Stimulated activated CD4-positive, alpha-beta T cell treated with anti-CD3 and anti-CD28 coated beads, Interleukin-4, amount 100 ng/mL, for 4 hours (primary cell): ENCODE measurements at places on chromosomes 5 and 9.

GRCh38 chr5:159059722-159060121, 40.0 kb downstream of the EBF1 start:
- no peak for DNase-seq

DNA sequence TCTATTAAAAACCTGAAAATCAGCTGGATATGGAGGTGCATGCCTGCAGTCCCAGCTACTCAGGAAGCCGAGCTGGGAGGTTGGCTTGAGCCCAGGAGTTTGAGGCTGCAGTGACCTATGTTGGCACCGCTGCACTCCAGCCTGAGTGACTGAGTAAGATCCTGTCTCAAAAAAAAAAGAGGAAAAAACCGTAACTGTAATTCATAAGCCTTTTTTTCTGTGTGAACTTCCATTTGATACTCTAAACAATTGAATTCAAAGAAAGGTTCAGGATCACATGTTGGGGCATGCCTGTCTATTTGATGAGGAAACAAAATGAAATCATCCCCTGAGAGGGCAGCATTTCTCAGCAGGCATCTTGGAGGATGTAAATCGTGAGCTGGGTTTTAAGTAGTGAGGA, 38.8 kb downstream of the ITGA2 start:
- no peak for DNase-seq

- no peak for DNase-seq
These were observed 76.6 kb downstream of the PAPPA start for GRCh38 chr9:116230051-116230632.

GRCh38 chr5:179343719-179344430, 1.4 kb downstream of the ADAMTS2 start:
- DNase-seq, result no peak

GRCh38 chr5:132134384-132134783, 60.8 kb downstream of the CSF2 start:
- no peak for DNase-seq

- no peak for DNase-seq
These were observed 532.2 kb upstream of the TUSC1 start for GRCh38 chr9:26210338-26210851.

DNA sequence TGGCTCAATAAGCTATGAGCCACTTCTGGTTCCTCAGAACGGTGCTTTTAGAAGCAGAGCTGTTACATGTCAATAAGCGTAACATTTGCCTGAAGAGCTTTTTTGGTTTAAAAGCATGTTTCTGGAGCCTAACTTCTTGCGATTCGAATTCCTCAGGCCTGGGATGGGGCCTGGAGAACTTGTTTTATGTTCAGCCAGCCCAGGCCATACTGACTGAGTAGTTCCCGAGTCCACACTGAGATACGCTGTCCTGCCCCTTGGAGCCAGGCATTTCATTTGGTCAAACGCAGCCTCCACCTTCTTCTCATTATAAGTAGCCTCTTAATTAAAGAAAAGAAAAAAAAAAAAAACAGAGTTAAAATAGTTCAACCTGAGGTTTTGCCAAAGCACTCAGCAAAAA, 260.6 kb upstream of the ANKRD55 start:
- DNase-seq, result no peak

DNA sequence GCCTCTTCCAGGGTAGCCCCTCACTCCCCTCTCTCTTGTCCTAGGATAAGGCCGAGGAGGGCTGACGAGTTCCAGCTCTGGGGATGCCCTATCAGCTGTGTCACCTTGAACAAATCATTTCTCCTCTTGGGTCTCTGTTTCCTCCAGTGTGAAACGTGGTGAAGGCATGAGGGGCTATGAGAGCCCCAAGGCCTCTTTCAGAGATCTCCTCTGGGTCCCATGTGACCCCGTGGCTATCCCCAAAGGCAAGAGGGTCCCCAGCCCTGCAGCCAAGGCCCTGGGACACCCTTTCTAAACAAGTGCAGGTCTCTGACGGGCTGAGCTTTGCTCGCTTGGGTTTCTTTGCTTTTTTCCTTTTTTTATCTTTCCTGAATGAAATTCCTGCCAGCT, 25.5 kb upstream of the SPTLC1 start:
- DNase-seq, result no peak

- no peak for DNase-seq
These were observed 159.8 kb upstream of the PLCXD3 start for GRCh38 chr5:41670216-41670615.

- no peak for DNase-seq
These were observed 19.4 kb downstream of the AMBP start for GRCh38 chr9:114058688-114059046.

- DNase-seq, result no peak
These were observed 127.2 kb downstream of the MLLT3 start for GRCh38 chr9:20495098-20495497.

DNA sequence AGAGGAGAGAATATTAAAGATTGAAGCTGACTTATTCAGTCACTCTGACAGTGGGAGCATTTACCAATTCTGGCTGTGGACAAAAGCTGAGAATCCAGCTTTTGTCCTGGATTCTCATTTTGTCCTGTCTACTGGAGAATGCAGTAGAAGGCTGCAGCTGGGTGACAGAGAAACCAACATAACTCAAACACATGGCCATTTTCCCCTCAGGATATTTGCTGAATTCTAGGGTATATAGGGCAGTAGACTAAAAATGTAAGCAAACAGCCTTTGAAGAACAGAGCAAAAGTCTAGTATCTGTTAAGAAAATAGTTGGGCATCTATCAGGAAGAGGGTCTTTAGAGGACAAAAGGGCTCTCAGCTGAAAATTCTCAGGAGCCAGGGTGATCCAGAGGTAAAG, 20.6 kb downstream of the ZNF484 start:
- DNase-seq, result no peak

- DNase-seq, result no peak
These were observed 138.2 kb downstream of the TLE4 start for GRCh38 chr9:79709743-79710674.

GRCh38 chr9:129939431-129939830, 103.6 kb downstream of the FNBP1 start:
- DNase-seq, result no peak

DNA sequence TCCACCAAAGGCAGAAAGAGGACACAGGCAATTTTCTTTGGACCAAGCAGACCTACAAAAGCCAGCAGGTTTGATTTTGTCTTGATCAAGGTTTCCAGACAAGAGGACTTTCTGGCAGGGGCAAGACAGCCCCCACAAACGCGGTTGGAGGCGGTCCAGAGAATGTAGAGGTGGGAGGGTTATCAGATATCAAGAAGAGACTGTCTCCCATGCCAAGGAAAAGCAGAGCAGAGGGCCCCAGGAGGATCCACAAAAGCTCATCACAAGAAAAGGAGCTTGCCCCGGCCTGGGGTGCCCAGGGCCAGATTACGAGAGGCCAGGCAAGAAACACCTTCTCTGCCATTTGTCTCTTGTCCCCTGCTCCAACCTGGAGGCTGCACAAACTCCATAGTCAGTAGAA, 538.9 kb downstream of the BNC2 start:
- no peak for DNase-seq

GRCh38 chr9:80049096-80049782, 477.5 kb downstream of the TLE4 start:
- DNase-seq, result no peak

- DNase-seq, result no peak
These were observed 21.9 kb downstream of the PTPA start for GRCh38 chr9:129133082-129133481.

DNA sequence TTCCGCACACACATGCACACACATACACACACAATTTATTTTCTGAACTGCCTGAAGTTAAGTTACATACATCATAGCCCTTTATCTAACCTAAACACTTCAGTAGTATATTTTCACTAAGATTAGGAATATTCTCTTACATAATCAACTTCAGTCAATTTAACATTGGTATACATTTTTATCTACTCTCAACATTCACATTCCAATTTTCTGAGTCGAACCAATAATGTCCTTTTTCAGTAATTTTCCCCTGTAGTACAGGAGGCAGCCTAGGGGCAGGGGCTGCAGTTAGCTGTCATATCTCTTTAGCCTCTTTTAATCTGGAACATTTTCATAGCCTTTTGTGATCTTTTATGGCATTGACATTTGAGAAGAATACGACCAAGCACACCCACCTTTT, 150.1 kb downstream of the DAB2IP start:
- DNase-seq, result no peak

GRCh38 chr9:90659650-90660364, 17.2 kb upstream of the DIRAS2 start:
- no peak for DNase-seq

GRCh38 chr5:164741376-164741775, 1236.0 kb downstream of the MAT2B start:
- no peak for DNase-seq

- DNase-seq, result no peak
These were observed 1712.5 kb upstream of the C9orf72 start for GRCh38 chr9:29285818-29286217.

GRCh38 chr5:135377751-135378680, 21.0 kb downstream of the MACROH2A1 start:
- DNase-seq, result no peak

DNA sequence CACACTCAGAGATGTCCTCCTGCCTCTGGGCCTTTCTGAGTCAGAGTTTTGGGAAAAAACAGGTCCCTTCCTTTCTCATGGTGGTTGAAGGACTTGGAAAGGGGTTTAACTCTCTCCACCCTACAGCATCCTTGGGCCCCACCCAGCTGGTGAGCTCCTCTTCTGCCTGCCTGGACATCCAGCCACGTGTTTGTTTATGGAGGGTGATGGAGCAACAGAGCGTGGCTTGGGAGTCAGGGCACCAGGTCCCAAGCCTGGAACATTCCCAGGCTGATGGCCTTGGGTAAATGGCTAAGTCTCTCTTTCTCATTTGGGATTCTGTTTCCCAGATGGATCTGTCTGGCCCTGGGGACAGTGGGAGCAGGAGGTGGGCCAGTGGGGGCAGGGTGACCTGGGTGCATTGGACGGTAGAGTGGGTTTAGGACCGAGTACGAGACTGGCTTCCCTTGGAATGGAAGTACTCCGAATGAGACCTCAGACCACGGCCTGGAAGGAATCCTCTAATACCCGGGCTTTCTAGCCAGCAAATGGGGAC, 141.1 kb upstream of the IRX2 start:
- DNase-seq, result no peak

DNA sequence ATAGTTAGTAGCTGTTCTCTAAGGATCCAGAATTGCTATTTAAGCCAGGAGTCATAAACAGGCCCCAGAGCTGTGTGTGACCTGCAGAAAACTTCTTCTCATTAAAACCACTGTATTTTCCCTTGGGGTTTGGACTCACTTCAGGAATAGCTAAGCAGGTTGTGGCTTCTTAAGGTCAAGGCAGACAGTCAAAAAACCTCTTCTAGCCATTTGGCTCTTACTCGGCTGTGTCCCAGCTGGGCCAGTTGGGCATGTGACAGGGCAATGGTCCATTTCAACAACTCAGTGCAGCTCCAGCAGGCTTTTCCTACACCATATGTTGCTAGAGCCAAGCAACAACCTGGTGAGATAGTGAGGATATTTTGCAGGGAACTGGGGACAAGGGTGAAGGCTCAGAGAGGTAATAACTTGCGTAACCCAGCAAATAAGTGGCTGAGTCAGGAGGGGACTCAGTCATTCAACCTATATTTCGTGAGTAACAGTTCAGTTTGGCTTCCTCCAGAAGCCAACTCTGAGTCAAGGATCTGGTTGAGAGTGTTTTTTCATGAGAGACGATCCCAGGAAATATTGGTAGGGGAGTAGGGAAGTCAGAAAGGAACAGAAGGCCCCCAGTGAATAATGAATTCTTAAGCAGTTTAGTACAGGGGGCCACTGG, 115.4 kb upstream of the PPP2R2B start:
- DNase-seq, result no peak

DNA sequence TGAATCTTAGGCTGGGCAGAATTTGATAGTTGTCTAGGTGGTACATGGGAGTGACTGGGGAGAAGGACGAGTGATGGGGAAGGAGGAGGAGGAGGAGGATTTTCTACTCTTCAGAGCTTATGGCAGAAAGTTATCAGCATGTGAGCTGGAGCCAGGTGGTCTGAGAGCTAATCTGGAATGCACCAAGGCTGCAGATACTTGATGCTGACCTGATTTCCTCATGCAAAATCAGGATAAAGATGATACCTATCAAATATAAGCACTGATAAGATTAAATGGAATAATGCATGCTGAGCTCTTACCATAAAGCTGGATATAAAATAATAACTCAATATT, 250.4 kb downstream of the SEMA5A start:
- no peak for DNase-seq

- no peak for DNase-seq
These were observed 79.2 kb downstream of the AGTPBP1 start for GRCh38 chr9:85662573-85662972.

GRCh38 chr5:59543821-59544442, 349.6 kb downstream of the PDE4D start:
- no peak for DNase-seq

- DNase-seq, result no peak
These were observed 11.0 kb downstream of the IFNA21 start for GRCh38 chr9:21155501-21155900.

DNA sequence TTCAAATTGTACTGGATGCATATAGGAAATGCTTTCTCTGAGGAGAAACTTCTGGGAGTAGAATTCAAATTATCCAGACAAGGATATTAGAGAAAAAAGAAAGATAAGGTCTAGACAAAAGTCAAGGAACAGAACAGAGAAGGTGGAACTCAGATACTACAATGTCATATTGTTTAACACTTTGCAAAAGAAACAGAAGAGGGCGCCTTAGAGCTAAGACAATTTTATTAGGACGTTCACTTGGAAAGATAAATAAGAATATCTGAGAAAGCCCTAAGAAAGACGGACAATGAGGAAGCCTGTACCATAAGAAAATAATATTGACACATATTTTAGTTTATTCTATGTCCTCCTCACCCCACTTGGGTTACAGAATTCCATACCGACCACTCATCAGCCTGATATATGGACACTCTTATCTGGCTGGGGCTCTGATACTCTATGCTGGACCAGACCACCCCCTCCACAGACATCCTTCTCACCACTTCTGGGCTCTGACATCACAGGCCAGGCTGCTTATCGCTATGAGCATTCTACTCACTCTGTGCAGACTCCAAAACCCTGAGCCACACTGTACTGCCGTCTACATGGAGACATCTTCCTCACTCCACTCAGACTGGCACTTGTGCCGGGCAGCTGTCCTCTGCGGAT, 9.1 kb upstream of the AK3 start:
- DNase-seq, result no peak

DNA sequence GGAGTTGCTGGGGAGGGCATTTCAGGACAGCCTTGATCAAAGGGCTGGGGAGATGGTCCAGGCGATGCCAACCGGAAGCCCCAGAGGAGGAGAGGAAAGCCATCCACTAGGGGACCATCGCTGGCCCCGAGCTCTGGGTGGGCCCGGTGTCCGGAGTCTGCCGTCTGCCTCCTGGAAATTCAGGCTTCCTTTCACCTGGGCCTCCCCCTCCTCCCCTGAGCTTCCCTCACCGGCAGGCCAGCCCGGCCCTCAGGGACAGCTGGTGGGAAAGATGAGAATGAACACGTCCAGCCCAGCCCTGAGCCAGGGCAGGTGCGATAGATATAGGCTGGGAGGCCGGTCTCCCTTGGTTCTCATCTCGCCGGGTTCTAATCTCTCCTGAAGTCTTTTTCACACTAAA, 17.2 kb downstream of the IRX4 start:
- no peak for DNase-seq

DNA sequence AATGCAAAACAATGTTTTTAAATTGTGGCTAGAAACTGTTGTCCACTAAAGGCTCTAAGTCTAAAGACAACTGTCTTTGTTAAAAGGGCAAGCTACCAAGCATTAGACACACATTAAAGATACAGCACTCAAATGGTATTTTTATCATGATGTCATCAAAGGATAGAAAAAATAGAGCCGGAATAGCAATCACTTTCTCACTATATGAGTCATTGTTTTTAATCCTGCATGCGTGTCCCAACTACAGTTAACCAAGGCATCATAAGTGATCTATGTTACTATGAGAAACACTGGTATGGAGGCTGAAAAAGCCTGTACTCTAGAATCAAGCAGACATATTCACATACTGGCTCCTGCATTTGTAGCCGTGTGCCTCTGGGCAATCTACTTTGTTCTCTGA, 1.9 kb upstream of the PJA2 start:
- no peak for DNase-seq
